Uterus (tissue), 4 donors: ENCODE measurements at places on chromosomes 1 and 21. TPM values are rescaled to one million over a fixed set of nuclear protein-coding genes. Genes with fewer than 3 reads are reported as not detected.
A peak's percentile ranks its signal among the peaks of the same experiment; 100 is the strongest.

DNA sequence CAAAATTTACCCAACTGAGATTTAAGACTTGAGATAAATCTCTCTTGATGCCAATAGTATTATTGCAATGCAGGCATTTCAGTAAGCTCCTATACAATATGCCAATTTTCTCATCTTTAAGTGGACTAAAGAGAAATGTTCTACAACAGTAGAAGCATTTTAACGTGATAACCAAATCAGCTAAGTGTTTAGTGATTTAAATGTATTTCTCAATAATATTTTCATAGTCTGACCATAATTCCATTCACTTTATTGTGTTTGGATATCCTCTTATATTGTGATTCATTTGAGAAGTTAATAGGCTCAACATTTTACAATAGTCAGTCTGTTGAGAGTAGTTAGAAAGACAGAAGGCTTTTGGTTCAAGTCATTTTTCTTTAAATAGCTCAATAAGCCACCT lies 44.6 kb upstream of the DR1 start:
- DNase-seq, result no peak
- H3K27me3 ChIP-seq, result no peaks in the 10 kb centered on the region

ADCY10 gene
- total RNA-seq, result 0.55 TPM

- no peak overlapping the region for H3K27ac ChIP-seq
- no peaks in the 10 kb centered on the region for H3K27me3 ChIP-seq
- no peak overlapping the region for H3K4me3 ChIP-seq
- peaks cover 1% of the 10 kb centered on the region for H3K36me3 ChIP-seq
- H3K4me1 ChIP-seq, result no peaks in the 10 kb centered on the region
- DNase-seq, result no peak
Observed at GRCh38 chr21:22575165-22575584, 1577.0 kb downstream of the NCAM2 start.

LCE2A gene
- total RNA-seq, result not detected

DNA sequence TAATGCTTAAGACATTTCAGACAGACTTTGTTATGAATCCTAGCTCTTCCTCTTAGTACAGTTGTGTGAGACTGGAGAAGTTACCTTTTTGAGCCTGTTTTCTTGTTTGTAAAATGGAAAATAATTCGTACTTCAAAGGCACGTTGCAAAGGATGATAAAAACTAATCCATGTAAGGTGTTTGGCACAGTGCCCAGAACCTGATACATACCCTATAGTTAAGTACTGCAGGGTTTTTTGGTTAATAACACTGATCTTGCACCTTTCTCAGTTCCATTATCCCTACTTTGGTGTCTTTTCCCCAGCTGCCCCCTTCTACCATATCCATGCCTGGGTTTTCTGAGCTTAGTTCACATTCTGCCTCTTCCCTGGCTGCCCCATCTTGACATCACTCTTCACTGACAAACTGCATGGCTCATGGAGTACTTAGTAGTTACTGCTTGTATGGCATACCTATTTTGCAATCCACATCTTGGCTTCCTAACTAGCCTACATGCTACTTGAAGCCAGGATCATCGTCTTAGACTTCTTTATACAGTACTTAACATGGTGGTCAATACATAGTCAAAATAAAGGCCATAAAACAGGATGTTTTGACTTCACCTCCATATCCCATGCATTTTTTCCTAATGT lies 10.1 kb downstream of the CCDC185 start:
- no peak overlapping the region for H3K4me3 ChIP-seq
- H3K27me3 ChIP-seq, result no peaks in the 10 kb centered on the region
- no peaks in the 10 kb centered on the region for H3K36me3 ChIP-seq
- H3K27ac ChIP-seq, result no peak overlapping the region

- peak overlapping the region; percentile 2 for H3K27ac ChIP-seq
- no peaks in the 10 kb centered on the region for H3K36me3 ChIP-seq
- DNase-seq, result no peak
- H3K4me1 ChIP-seq, result no peaks in the 10 kb centered on the region
- H3K27me3 ChIP-seq, result no peaks in the 10 kb centered on the region
Observed at GRCh38 chr1:175124861-175125260, 57.2 kb downstream of the TNN start.

NOS1AP gene
- 1.9 TPM for total RNA-seq

DNA sequence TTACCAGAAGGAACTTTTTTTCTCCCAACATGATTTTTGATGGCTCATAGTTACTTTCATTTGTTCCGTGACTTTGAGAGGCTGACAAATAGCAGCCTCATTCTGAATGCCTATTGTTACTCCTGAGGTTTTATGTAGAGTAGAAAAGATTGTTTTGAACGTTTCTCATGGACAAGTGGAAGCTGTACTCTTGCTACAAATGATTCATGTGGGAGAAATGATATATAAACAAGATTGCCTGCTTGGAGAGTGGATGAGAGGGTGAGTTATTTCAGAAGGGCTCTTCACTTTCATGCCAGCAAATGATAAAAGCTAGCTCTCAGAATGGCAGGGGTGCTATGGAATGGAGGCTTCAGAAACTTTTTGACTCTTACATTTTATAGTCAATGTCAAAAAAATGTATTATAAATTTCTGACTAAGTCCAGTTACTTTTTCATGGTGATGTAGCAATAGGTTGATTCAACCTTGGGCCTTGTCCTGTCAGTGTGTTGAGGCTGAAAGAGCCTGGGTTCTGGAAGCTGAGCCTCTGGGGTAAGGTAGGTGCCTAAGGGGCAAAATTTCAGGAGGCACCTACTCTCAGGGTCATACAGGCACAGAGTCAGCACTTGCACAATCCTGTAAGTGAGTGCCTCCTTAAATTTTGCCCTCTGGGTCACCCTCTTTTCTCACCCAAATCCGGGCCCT lies 19.4 kb downstream of the JUN start:
- no peaks in the 10 kb centered on the region for H3K4me1 ChIP-seq
- DNase-seq, result no peak
- H3K36me3 ChIP-seq, result no peaks in the 10 kb centered on the region
- no peaks in the 10 kb centered on the region for H3K27me3 ChIP-seq
- H3K4me3 ChIP-seq, result no peak overlapping the region
- H3K27ac ChIP-seq, result peak overlapping the region; percentile 56

OLFML3 gene
- 86.6 TPM for total RNA-seq

- H3K27ac ChIP-seq, result no peak overlapping the region
- H3K27me3 ChIP-seq, result no peaks in the 10 kb centered on the region
- no peak overlapping the region for H3K4me3 ChIP-seq
- H3K4me1 ChIP-seq, result no peaks in the 10 kb centered on the region
- DNase-seq, result no peak
Observed at GRCh38 chr1:47024141-47024801, 802 bp downstream of the CYP4X1 start.

DNA sequence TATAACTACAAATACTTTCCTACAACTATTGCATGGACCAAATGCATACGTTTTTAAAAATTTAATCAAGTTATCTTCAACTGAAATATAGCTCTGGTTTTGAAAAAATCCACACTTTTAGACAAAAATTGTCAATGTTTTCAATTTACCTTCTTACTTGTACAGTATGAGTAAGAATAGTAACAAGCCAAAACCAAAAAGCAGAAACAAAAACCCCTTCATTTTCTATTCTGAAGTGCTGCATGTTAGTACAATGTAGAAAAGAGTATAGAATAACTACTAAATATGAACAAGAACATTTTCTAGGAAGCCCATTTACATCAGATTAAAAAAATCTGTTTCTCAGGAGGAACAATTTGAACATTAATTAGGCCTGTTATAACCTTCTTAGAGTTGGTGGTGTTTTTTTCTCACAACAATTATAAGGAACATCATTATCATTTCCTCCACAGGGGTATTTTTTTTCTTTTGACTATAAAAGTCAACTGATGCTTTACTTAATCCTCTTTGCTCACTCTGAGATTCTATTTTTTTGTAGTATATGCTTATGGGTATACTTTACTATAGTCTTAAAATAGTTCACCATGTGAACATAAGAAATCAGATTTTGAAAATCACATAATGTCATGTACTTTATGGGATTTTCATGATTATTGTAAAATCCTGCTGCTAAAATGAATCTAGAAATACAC lies 475.4 kb downstream of the PTBP2 start:
- no peak overlapping the region for H3K4me3 ChIP-seq
- no peaks in the 10 kb centered on the region for H3K36me3 ChIP-seq
- H3K27me3 ChIP-seq, result no peaks in the 10 kb centered on the region

DNA sequence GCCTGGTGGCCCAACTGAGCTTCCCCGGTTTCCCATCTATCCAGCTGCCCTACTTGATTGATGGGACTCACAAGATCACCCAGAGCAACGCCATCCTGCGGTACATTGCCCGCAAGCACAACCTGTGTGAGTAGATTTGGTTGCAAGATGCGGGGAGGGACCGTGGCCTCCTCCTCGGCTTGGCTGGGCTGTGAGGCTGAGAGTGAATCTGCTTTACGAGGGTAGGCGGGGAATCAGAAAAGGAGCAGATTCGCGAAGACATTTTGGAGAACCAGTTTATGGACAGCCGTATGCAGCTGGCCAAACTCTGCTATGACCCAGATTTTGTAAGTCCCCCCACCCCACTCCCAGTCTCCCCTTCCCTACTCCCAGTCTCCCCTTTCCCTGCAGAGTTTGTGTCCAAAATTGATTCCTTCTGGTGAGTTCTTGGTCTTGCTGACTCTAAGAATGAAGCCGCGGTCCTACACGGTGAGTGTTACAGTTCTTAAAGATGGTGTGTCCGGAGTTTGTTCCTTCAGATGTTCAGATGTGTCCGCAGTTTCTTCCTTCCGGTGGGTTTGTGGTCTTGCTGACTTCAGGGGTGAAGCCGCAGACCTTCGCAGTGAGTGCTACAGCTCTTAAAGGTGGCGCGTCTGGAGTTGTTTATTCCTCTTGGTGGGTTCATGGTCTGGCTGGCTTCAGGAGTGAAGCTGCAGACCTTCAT lies 1.5 kb downstream of the GSTM2 start:
- no peak overlapping the region for H3K4me3 ChIP-seq
- no peak overlapping the region for H3K27ac ChIP-seq
- no peaks in the 10 kb centered on the region for H3K36me3 ChIP-seq
- no peaks in the 10 kb centered on the region for H3K27me3 ChIP-seq
- no peaks in the 10 kb centered on the region for H3K4me1 ChIP-seq
- DNase-seq, result no peak

GRCh38 chr1:5692664-5693063 lies 299.6 kb downstream of the NPHP4 start:
- H3K27ac ChIP-seq, result no peak overlapping the region
- H3K4me3 ChIP-seq, result no peak overlapping the region
- no peaks in the 10 kb centered on the region for H3K36me3 ChIP-seq
- no peak for DNase-seq
- H3K27me3 ChIP-seq, result no peaks in the 10 kb centered on the region

GRCh38 chr1:53165408-53165961 lies 23.0 kb upstream of the SLC1A7 start:
- H3K4me1 ChIP-seq, result no peaks in the 10 kb centered on the region
- H3K36me3 ChIP-seq, result no peaks in the 10 kb centered on the region
- H3K27ac ChIP-seq, result no peak overlapping the region

NES gene
- total RNA-seq, result 19.5 TPM

GRCh38 chr21:37367336-37367702 lies 746 bp downstream of the DYRK1A start:
- peak overlapping the region; percentile 99 for H3K27ac ChIP-seq
- no peak for DNase-seq
- no peaks in the 10 kb centered on the region for H3K36me3 ChIP-seq
- H3K27me3 ChIP-seq, result no peaks in the 10 kb centered on the region

- no peak for DNase-seq
- no peaks in the 10 kb centered on the region for H3K27me3 ChIP-seq
- H3K4me1 ChIP-seq, result no peaks in the 10 kb centered on the region
- H3K4me3 ChIP-seq, result no peak overlapping the region
- H3K36me3 ChIP-seq, result no peaks in the 10 kb centered on the region
- no peak overlapping the region for H3K27ac ChIP-seq
Observed at GRCh38 chr1:209598227-209598626, 14.7 kb downstream of the CAMK1G start.

GRCh38 chr1:177211231-177211630 lies 40.5 kb downstream of the BRINP2 start:
- H3K27me3 ChIP-seq, result no peaks in the 10 kb centered on the region
- DNase-seq, result no peak
- no peak overlapping the region for H3K27ac ChIP-seq
- H3K36me3 ChIP-seq, result no peaks in the 10 kb centered on the region
- no peaks in the 10 kb centered on the region for H3K4me1 ChIP-seq
- no peak overlapping the region for H3K4me3 ChIP-seq

- no peaks in the 10 kb centered on the region for H3K27me3 ChIP-seq
- no peak overlapping the region for H3K4me3 ChIP-seq
- H3K4me1 ChIP-seq, result no peaks in the 10 kb centered on the region
- DNase-seq, result no peak
- no peaks in the 10 kb centered on the region for H3K36me3 ChIP-seq
Observed at GRCh38 chr1:83832194-83832593, 166.7 kb downstream of the TTLL7 start.

DNA sequence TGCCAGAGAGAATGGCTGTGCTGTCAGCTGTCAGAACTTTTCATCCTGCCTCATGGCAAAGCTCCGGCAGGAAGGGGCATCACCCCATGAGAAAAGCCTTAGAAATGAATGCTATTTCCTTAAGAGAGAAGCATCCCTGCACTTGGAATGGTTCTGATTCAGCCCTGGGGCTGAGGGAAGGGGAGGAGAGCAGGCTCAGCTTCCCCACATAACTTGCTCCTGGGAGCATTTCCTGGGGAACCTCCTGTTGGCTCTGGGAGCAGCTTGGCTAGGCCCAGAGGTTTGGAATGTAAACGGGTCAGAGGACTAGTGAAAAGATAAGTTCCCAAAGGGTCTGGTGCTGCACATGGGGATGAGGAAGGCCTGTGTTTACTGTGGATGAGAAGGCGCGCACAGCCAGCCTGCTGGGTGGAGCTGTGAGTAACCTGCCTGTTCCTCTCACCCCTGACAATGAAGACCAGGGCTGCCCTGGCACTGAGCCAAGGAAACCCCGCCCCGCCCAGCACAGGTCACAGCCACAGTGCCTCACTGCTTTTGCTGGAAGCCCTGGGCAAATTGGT lies 5.0 kb downstream of the PRELP start:
- H3K27me3 ChIP-seq, result no peaks in the 10 kb centered on the region
- DNase-seq, result peak; percentile 74
- H3K4me3 ChIP-seq, result peak overlapping the region; percentile 64

DNA sequence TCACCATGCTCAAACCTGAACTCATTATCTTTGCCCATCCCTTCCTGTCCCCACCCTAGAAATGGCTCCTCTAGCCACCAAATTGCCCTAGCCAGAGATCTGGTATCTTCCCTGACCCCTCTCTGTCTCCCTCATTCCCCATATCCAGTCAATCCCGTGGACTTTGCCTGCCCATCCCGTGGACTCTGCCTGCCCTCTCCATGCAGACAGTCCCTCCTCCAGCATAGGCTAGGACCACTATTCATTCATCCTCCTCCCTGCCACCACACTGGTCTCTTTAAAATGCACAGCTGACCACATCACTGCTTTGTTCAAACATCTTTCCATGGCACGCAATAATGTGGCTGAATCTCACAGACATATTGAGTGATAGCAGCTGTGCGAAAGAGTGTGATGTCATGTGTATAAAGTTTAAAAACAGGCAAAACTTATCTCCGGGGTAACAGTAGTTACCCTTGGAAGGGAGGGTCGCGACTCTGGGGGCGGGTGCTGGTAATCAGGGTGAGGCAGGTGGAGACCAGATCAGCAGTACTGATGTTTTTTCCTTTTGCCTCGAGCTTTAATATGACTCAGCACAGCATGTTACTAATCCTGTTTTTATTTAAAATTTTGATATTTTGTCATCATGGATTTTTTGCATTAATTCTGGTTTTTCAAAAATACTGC lies 4.8 kb upstream of the SLC2A1 start:
- peak overlapping the region; percentile 37 for H3K27ac ChIP-seq
- DNase-seq, result no peak
- no peaks in the 10 kb centered on the region for H3K27me3 ChIP-seq
- no peaks in the 10 kb centered on the region for H3K4me1 ChIP-seq
